BJ (cell line): ENCODE measurements at places on chromosomes 4 and X. TPM values are rescaled to one million over a fixed set of nuclear protein-coding genes. Genes with fewer than 3 reads are reported as not detected.

The TRAM1L1 gene
- 0.44 and 0.85 TPM in 2 replicates for polyA plus RNA-seq

The SYN1 gene
- polyA plus RNA-seq: 0.23 and 0.48 TPM in 2 replicates

DNA sequence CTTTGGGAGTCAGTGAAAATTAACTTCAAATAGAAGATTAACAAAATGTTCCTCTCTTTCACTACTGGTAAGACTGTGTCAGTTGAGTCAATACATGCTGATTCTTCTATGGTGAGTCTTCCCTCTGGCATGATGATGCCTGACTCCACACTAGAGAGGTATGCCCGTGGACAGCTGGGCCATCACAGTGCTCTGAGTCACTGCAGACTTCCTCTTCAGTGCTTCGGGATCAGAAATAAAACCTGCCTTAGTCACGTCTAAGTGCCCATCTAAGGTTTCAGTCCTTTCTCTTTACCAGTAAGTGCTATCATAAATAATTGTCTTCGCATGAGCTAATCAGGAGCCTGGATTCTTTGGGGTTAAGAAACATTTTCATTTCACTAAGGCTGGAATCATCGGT lies 1.6 kb upstream of the ASB5 start:
- DNase-seq: peak; percentile 97

- DNase-seq: no peak
Observed at GRCh38 chr4:3689576-3690550, 76.3 kb upstream of the ADRA2C start.

DNA sequence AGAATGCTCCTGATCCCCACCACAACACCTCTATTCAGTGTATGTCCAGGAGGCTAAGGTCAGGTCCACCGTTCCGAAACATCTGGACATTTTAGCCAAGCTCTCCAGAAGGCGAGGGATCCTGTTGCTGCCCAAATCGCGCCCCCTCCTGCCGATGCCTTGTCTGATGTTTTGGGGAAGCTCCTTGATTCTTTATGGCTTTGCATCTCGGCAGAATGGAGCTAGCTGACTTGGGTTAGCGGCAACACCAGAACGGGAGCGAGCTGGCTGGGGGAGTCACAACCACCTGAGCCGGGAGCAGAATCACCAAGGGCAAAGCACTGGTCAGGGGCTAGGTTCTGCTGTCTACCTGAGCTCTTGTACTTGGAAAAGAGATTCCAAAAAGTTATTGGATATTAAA lies 6.6 kb upstream of the POU3F4 start:
- DNase-seq: no peak
